CD4-positive, alpha-beta T cell treated with Interleukin-4 for 4 hours (primary cell): ENCODE measurements at places on chromosomes 13 and 19.

DNA sequence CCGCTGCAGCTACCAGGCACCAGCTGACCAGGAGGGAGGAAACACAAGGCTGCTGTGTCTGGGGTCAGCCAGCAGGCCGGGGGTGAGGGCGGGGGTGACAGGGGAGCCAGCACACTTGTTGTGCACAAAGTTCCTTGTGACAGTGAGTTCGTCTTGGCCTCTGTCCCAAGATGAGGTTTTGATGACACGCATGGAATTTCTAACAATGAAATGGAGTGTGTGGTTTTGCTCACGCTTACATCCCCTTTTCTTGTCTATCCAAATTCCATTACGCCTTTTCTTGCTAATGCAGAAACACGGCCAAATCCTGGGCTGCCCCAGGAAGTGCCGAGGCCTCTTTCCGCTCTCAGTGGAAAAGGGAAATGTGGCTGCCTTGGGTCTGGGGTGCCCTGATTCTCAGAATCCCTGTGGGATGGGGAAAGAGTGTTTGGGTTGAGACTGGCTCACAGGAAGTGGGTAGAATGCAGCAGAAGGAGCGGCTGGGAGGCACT lies 73.8 kb downstream of the GADD45B start:
- no peak for DNase-seq

DNA sequence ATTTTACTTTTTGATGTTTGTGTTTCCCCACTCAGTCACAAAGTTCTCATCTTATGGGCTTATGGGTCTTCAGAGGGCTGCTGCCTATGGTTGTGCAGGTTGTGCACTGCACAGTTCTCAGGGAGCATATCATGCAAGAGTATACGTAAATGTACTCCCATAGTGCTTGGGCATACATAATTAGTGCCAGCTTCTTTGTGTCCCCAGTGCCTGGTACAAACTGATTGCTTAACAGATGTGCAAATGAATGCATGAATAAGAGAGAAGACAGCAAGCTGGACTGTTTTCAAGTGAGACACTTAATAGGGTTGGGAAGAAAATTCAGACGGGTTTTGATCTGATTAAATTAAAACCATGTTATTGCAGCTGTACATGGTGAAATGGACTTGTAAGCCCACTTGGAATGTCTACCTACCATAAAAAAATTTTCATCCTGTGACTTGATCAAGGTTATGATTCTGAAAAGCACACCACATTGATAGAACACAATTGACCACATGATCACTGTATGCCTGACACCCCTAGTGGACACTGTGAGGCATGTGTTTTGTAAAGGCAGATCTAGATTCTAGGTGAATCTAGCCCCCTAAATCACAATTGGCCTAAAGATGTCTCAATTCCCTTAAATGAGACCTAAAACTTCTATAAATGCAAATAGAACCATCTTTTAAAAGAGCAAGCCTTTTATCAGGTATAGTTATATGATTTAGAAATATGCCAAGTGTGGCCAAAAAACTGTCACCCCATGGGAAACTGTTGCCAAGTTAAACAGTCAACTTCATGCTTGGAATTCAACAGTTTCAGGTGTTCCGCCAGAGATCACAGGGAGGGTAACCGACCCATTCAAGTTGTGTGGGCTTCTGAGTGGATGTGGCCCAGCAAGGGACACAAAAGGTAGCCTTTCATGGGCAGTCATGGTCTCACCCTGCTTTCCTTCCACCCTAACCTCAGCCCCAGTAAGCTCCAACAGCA lies 27.9 kb downstream of the FAM124A start:
- DNase-seq, result no peak

- DNase-seq, result peak; percentile 10
Measured at GRCh38 chr19:55258476-55258827, 365 bp downstream of the PPP6R1 start.

DNA sequence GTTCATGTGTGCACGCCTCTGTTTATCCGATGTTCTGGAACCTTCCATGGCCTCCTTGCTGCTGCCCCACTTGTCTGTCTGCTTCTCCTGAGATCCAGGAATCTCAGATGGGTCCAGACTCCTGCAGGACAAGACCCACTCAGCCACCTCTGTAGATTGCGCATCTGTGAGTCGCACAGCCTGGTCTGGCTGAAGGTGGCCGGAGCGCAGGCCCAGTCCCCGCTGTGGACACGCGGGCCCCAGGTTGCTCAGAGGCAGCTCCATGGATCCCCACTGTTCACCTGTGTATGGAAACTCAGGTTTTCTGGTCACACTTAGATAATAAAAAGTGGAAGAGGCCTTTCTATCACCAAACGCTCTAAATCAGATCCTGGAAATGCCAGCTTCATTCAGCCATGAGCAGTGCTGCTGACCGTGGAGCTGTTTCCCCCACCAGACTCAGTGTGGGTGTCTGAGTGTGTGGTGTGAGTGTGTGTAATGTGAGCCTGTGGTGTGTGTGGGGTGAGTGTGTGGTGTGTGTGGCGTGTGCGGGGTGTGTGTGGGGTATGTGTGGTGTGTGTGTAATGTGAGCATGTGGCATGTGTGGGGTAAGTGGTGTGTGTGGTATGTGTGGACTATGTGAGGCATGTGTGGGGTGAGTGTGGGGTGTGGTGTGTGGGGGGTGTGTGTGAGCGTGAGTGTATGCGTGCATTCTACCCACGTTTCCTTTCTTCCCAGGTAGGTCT lies 59.5 kb downstream of the MCF2L start:
- DNase-seq, result no peak

DNA sequence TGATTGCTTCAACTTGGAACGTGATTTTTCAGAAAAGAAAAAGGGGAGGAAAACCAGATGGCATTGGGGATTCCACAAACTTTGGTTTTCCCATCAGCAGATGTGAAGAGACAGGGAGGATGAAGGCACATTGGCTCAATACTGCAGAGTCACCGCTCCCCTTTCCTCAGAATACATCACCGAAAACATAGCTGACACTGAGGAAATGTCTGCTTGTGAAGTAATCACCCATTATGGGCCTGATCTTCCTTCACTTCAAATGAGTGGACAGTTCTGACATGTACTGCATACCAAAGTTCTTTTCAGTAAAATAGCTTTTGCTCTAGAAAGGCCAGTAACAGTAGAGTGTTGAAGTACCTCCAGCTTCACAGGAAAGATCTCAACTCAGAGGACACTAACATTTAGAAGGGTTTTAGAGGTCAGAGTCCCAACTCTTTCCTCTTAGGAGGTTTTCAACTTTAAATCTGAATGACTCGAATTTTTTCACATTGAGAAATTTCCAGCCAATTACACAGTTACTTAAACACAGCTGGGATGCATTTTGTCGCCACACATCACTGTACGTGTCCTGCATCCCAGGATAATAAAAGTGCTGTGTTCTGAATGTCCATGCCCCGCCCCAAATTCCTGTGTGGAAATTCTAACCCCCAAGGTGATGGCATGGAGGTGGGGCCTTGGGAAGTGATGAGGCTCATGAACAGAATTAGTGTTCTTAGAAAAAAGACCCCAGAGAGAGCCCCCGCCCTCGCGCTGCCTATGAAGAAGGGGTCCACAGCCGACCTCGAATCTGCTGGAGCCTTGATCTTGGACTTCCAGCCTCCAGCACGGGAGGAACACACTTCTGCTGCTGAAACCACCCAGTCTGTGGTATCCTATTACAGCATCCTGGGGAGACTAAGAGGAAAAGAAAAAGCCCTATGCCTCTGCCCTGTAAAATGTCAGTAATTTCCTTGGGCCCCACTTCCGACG lies 77.7 kb downstream of the COL4A1 start:
- DNase-seq, result no peak

DNA sequence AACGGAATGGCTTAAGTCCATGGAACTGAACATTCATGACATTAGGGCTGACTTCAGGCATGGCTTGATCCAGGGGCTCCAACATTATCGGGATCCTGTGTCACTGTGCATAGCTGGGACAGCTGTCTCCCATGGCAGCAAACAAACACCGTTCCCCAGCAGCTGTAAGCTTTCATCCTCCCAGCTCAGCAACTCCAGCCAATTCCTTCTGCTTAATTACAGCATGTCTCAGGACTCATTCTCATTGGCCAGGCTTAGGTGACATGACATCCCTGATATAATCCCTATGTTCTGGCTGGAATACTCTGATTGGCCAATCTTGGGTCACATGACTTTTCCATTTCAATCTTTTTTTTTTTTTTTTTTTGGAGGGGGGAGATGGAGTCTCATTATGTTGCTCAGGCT lies 10.9 kb upstream of the TLE5 start:
- no peak for DNase-seq

DNA sequence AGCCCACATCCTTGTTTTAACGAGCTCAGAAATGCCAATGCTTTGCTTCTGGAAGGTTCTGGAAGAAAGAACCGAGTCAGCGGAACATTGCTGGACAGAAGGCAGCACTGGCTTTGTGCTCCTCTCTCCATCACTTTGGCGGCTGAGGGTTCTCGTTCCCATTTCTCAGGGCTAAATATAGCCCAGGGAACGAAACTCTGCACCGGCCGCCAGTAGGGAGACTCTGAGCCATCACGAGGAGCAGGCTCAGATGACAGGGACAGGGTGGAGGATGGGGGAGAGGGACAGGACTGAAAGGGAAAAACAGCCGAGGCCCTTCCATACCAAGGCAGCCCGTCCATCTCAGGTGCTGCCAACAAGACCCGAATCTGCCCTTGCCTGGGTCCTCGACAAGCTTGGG lies 166.4 kb downstream of the CACNA1A start:
- DNase-seq, result no peak

DNA sequence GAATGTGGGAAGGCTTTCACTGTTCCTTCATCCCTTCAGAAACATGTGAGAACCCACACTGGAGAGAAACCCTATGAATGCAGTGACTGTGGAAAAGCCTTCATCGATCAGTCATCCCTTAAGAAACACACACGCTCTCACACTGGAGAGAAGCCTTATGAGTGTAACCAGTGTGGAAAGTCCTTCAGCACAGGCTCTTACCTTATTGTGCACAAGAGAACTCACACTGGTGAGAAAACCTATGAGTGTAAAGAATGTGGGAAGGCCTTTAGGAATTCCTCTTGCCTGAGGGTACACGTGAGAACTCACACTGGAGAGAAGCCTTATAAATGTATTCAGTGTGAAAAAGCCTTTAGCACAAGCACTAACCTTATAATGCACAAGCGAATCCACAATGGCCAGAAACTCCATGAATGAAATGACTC lies 18.6 kb downstream of the ZNF177 start:
- no peak for DNase-seq

- DNase-seq, result no peak
Measured at GRCh38 chr19:46179076-46179759, 31.2 kb downstream of the IGFL2 start.

- DNase-seq, result no peak
Measured at GRCh38 chr13:66992183-66992582, 238.0 kb downstream of the PCDH9 start.

DNA sequence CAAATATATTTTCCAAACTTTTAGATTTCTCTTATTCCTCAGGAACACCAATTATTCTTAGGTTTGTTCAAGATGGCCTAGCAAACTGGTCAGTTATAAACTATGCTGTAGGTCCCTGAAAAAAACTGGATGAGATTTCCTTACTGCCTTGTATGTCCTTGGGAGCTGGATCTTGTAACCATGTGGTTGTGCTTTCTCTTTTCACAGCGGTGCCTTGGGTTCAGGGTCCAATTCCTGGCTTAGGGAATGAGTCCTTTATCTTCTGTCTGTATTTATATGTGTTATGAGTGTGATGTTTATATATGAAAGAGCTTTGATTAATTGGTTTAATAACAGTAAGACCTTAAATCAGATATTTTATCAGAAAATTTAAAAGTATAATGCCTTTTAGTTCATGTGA lies 23.5 kb upstream of the GRTP1 start:
- DNase-seq, result no peak

GRCh38 chr13:100088273-100088643 lies 635 bp upstream of the PCCA start:
- DNase-seq, result no peak

- DNase-seq, result no peak
Measured at GRCh38 chr13:43991773-43992201, 112.1 kb downstream of the LACC1 start.

- no peak for DNase-seq
Measured at GRCh38 chr19:2361246-2362045, 1.4 kb downstream of the TMPRSS9 start.

- DNase-seq, result no peak
Measured at GRCh38 chr13:97191142-97191541, 31.0 kb upstream of the MBNL2 start.

GRCh38 chr13:69458013-69458412 lies 649.6 kb upstream of the ATXN8OS start:
- no peak for DNase-seq

DNA sequence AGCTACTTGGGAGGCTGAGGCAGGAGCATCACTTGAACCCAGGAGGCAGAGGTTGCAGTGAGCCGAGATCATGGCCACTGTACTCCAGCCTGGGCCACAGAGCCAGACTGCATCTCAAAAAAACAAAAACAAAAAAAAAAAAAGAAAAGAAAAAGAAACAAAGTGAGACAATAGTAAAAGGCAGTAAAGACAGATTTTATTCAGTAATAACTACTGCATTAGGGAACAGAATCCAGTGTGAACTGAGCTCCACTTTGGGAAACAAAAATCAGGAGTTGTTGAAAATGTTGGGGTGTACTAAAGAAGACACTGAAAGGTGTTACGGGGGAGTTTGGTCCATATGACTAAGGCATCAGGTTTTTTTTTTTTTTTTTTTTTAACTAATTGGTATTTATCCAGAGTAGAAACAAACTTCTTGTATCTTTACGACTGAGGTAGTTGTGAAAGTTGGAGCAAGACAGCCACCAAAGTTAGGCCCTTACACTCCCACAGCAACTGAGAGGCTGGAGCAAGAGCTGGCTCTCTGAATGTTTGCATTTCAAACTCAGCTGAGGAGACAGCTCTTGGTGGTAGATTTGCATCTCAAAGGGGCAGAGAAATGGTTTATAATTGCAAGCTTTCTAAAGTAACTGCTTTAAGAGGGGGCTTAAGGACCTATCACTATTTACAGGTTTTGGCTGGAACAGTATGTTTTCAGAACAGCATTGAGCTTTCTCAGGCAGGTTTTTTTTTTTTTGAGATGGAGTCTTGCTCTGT lies 24.2 kb downstream of the ZNF607 start:
- no peak for DNase-seq

DNA sequence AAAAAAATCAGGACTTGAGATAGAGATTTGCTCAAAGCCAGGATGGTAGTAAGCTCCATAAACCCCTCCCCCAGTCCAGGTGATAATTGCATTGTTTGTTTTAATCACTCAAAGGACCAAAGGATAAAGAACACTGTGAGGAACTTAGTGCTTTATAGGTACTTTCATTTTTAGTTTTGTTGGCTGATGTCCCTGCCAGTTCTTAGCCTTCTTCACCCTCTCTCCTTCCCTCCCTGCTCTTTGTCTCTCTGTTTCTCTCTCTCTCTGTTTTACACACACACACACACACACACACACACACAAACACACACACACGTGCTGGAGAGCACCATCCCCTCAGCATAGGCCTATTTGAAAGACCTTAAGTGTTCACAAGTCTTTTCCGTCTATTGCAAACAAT lies 5.2 kb downstream of the FRY start:
- DNase-seq, result no peak

- DNase-seq, result no peak
Measured at GRCh38 chr19:16915135-16915534, 26.3 kb downstream of the F2RL3 start.

DNA sequence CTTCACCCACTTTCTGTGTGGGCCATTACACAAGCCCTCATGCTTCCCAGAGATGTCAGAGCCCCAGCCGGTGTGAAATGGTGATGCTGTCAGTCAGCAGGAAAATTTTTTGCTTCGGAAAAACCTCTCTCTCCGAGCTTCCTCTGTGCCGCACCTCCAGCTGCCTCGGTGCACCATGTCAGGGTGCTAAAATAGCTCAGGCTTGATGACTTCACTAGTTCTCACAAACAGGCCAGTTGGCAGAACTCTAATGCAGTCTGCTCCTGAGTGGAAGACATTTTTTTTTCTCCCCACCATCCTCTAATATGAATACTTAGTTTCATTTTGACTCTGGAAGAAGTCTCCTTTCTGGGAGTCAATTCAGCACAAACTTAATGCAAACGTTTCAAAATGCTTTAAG lies 71.3 kb downstream of the KLF12 start:
- peak; percentile 49 for DNase-seq
